ENCODE measurements at places on chromosomes 12 and 14. TPM values are rescaled to one million over a fixed set of nuclear protein-coding genes. Genes with fewer than 3 reads are reported as not detected.

Gene NR4A1
- 27.3 TPM for total RNA-seq

- no peaks in the 10 kb centered on the region for H3K27me3 ChIP-seq
- H3K4me3 ChIP-seq, result no peak overlapping the region
- no peak overlapping the region for H3K27ac ChIP-seq
- H3K4me1 ChIP-seq, result peaks cover 3% of the 10 kb centered on the region
- DNase-seq, result no peak
Measured at GRCh38 chr12:131309700-131310099, 356.0 kb downstream of the ADGRD1 start.

Gene SIX6
- total RNA-seq, result not detected

- no peaks in the 10 kb centered on the region for H3K4me1 ChIP-seq
- H3K27ac ChIP-seq, result no peak overlapping the region
- no peak for DNase-seq
- no peak overlapping the region for H3K4me3 ChIP-seq
- H3K36me3 ChIP-seq, result no peaks in the 10 kb centered on the region
Measured at GRCh38 chr12:70033310-70033709, 208.3 kb downstream of the MYRFL start.

GRCh38 chr14:20733684-20734429 is 11.8 kb upstream of the EDDM3A start:
- no peaks in the 10 kb centered on the region for H3K36me3 ChIP-seq
- DNase-seq, result no peak
- H3K27ac ChIP-seq, result no peak overlapping the region
- H3K27me3 ChIP-seq, result no peaks in the 10 kb centered on the region
- no peaks in the 10 kb centered on the region for H3K4me1 ChIP-seq
- H3K4me3 ChIP-seq, result no peak overlapping the region

GRCh38 chr12:121831571-121832245 is 27.0 kb downstream of the HPD start:
- H3K4me1 ChIP-seq, result no peaks in the 10 kb centered on the region
- H3K4me3 ChIP-seq, result no peak overlapping the region
- peak; percentile 21 for DNase-seq
- no peak overlapping the region for H3K27ac ChIP-seq
- peaks cover 22% of the 10 kb centered on the region for H3K36me3 ChIP-seq
- H3K27me3 ChIP-seq, result no peaks in the 10 kb centered on the region

Gene RBP5
- total RNA-seq, result 2.1 TPM

Gene EML5
- 0.81 TPM for total RNA-seq

- H3K36me3 ChIP-seq, result peaks cover 36% of the 10 kb centered on the region
- H3K27me3 ChIP-seq, result no peaks in the 10 kb centered on the region
- no peak overlapping the region for H3K27ac ChIP-seq
- H3K4me3 ChIP-seq, result no peak overlapping the region
Measured at GRCh38 chr14:102201353-102201738, 61.6 kb downstream of the WDR20 start.

DNA sequence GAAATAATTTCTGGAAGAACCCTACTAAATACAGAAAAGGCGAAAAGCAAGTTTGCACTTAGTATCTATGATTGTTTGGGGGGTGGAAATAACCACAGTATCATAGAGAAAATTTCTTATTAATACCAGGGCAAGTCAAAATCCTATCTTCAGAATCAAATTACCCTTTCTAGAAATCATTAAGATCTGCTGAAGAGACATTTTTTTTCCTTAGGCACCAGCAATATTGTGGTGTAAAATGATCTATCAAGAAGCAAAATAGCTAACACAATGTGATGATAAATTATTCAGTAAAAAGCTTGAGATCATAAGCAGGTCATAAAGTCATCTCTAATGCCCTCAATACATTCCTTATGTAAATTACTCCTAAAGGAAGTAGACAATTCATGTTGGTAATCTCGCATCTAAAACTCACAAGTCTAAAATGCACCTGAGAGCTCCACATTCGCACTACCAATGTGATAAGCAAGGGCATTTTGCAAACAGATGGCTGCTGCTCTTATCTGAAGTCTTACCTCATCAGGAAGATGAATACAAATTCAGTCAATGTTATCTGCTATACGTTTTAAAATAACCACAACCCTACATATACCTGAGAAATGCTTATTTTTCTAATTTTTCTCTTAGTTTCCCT is 14.6 kb downstream of the HEATR5A start:
- no peak for DNase-seq
- H3K36me3 ChIP-seq, result peaks cover 6% of the 10 kb centered on the region
- H3K27me3 ChIP-seq, result no peaks in the 10 kb centered on the region
- no peaks in the 10 kb centered on the region for H3K4me1 ChIP-seq

- H3K36me3 ChIP-seq, result no peaks in the 10 kb centered on the region
- H3K4me3 ChIP-seq, result no peak overlapping the region
- H3K27ac ChIP-seq, result no peak overlapping the region
- no peaks in the 10 kb centered on the region for H3K4me1 ChIP-seq
Measured at GRCh38 chr12:47085815-47086252, 6.1 kb upstream of the AMIGO2 start.

DNA sequence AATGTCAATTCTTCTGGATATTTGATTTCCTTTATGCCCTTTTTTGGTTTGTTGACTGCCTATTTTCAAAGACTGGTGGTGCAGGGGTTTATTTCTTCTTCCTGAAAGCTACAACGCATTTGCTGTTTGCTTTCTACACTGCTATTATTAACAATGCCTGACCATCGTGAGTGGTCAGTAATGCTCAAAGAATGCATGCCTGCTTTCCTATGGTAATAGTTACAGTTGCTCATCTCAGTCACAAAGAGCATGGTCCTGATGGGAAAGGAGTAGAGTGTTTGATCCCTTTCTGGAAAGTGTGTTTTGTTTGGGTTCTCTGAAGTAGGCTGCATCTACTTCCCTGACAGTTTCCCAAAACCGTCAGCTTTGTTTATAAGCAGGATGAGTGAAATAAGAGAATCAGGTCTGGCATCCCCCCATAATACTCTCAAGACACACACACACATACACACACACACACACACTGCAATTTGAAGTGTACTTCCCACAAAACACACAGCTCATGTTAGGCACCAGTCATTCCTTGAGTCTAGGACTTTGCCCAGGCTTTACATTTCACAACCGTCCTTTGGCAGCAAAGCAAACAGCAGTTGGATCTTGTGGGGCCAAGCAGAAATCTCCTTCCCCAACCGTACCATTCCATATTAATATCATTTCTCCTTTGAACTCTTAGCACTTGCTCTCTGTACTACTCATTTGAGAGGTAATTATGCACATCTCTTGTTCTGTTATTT is 56.6 kb downstream of the SUDS3 start:
- no peak overlapping the region for H3K4me3 ChIP-seq
- peaks cover 4% of the 10 kb centered on the region for H3K4me1 ChIP-seq
- no peak for DNase-seq
- H3K27me3 ChIP-seq, result no peaks in the 10 kb centered on the region
- no peaks in the 10 kb centered on the region for H3K36me3 ChIP-seq

- no peaks in the 10 kb centered on the region for H3K27me3 ChIP-seq
- H3K36me3 ChIP-seq, result no peaks in the 10 kb centered on the region
- DNase-seq, result no peak
- H3K27ac ChIP-seq, result no peak overlapping the region
- peaks cover 8% of the 10 kb centered on the region for H3K4me1 ChIP-seq
Measured at GRCh38 chr12:122983789-122984515, 3.5 kb downstream of the ARL6IP4 start.

- DNase-seq, result no peak
- H3K4me3 ChIP-seq, result no peak overlapping the region
- H3K4me1 ChIP-seq, result peaks cover 8% of the 10 kb centered on the region
- H3K27me3 ChIP-seq, result no peaks in the 10 kb centered on the region
- no peaks in the 10 kb centered on the region for H3K36me3 ChIP-seq
Measured at GRCh38 chr14:69014829-69015259, 35.7 kb upstream of the ACTN1 start.

DNA sequence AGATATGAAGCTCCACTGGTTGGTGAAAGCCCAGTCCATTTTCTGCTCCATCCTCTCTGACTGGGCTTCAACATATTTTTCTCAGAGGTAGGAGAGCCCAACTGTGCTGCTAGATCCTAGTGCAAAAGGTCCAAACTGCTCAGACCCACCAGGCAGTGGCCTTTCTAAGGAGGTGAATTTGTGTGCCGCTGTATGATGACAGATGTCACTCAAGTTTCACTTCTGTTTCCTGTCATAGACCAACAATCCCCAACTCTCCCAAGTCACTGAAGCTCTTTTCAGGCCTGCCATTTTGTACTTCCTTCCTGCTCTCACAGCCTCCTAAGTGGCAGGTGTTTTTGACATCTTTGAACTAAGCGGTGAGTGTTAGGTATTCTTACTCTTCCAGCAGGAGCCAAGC is 16.4 kb upstream of the RNASE4 start:
- H3K4me1 ChIP-seq, result no peaks in the 10 kb centered on the region
- no peaks in the 10 kb centered on the region for H3K27me3 ChIP-seq
- no peaks in the 10 kb centered on the region for H3K36me3 ChIP-seq
- no peak overlapping the region for H3K27ac ChIP-seq

DNA sequence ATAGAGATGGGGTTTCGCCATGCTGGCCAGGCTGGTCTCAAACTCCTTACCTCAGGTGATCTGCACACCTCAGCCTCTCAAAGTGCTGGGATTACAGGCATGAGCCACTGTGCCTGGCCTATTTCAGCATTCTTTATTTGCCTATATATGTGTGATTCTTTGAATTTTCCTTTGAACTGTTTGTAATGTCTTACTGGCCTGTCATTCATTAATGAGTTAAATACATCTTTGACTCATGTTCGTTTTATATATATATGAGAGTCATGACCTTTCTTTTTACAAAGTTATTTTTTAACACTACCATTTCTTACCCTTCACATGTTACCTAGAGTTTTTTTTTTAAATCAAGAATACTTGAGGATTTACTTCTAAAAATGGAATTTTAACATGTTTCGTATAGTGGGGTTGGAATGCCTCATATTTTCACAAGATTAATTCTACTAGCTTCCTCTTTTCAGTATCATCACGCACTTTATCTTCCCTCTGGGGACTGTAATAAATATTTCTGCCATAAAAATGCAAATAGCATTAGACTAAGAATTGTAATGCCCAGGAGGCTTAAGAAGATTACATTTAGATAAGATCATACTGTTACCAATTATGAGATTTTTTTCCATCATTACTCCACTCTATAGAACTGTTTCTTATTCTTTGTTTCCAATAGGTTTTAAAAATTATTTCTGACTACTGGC is 66.7 kb downstream of the NTN4 start:
- DNase-seq, result no peak
- peaks cover 10% of the 10 kb centered on the region for H3K36me3 ChIP-seq
- no peaks in the 10 kb centered on the region for H3K27me3 ChIP-seq
- 0 out of 2 replicates have a peak, but pooled peaks cover 1% of the 10 kb centered on the region for H3K4me1 ChIP-seq
- H3K4me3 ChIP-seq, result no peak overlapping the region

Gene TRIM9
- total RNA-seq, result 0.98 TPM

Gene NOVA1
- 11.4 TPM for total RNA-seq

Gene DNAI7
- not detected for total RNA-seq

Gene P3H3
- 55.0 TPM for total RNA-seq

Gene LRRK2
- 0.17 TPM for total RNA-seq
